ENCODE measurements at places on chromosomes 16 and 17.

GRCh38 chr17:7655541-7655840 is 4.8 kb downstream of the ATP1B2 start:
- no peak for DNase-seq

DNA sequence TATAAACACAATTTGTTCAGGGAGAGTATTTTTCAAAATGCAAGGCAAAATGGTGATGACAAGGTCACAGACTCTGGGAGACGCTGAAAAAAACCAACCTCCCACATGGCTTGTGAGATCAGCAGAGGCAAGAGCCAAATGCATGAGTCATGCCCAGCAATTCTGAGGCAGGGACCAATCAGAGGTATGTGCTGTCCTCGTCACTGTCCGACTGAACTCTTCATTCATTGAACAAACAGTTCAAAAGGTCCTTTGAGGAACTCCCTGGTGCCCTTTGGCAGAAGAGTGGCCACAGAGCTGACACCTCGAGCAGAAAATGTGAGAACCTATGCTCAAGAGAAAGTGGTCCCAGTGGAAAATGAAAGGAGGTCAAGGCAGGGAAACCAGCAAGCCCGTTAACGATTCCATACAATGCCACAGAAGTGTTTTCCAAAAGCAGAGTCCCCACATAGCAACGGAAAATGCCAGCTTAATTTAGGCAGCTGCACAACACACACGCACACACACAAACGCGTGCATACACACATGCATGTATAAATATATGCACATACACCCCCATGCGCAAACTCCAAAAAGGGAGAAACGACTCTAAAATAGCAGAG is 50.9 kb downstream of the CDH11 start:
- peak; percentile 7 for DNase-seq

DNA sequence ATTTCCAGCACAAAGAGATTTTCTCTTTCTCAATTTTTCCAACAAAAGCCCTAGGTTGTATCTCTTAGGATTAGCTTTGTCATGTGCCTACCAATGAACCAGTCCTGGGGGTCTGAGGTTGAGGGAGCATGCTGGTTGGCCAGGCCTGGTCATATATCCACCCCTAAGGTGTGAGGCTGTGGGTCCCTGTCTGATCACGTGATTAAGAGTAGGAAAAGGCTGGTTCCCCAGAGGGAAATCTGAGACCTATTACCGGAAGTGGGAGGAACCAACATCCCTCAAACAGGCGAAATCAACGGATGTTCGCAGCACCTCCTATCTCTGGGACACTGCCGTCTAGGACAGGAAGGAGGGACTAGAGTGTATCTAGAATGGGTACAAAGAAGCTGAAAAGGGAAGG is 185.7 kb upstream of the IRX5 start:
- no peak for DNase-seq

DNA sequence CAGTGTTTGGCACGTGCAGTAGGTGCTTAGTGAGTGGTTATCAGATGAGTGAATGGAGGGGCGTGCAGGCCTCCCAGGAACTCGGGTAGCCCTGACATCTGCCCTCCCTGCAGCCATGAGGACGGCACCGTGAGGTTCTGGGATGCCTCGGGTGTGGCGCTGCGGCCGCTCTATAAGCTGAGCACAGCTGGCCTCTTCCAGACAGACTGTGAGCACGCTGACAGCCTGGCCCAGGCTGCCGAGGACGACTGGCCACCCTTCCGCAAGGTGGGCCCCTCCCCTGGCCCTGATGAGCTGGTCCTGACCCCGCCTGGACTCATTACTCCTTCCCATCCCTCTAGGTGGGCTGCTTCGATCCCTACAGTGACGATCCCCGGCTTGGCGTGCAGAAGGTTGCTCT is 11.1 kb downstream of the LLGL1 start:
- no peak for DNase-seq

DNA sequence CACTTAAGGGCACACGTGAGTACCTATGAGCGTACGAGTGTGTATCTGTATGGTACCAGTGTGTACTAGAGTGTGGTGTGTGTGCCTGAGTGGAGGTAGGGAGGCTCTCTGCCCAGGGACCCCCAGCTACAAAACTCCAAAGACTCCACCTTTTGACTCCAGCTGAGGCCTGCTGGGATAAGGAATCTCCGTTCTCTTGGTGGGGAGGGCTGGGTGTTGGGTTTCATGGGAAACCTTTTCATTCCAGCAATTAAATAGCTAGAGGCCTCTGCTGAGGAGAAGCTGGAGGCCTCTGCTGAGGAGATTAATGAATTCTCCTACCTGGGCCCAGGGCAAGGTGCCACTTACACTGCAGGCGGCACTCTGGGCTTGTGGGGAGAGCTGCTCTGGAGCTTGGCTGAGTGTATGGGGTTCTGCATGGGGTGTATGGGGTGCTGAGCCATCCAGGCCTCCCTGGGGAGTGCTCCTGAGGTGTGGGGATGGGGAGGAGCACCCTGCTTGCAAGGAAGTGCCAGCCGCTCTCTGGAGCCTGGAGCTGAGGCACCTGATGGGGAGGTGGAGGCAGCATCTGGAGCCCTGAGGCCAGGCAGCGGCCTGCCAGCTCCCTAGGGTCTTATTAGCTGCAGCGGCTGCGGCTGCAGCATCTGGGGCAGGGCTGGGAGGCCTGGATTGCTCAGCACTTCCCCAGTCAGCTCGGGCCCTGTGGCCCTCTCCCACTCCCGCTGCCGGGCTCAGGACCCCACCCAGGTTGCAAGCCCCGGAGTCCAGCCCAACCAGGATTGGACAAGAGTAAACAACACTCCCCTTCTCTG is 4.6 kb downstream of the ANKRD13B start:
- no peak for DNase-seq

DNA sequence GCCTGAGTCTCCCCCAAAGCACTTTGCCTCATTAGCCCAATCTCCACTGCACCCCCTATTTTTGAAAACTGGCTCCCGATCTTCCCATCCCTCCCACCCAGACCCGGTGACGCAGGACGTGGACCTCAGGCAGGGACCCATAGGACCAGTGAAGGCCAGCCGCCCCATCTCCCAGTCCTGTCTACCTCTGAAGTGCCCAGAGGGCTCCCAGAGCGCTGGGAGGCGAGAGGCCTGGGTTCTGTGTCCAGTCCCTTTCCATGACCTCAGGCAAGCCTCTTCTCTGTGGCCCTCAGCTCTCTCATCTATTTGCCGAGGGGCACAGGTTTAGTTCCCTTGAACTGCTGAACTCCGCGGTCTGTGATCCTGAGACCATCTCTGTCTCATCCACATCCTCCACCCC is 714 bp downstream of the TNS4 start:
- no peak for DNase-seq

DNA sequence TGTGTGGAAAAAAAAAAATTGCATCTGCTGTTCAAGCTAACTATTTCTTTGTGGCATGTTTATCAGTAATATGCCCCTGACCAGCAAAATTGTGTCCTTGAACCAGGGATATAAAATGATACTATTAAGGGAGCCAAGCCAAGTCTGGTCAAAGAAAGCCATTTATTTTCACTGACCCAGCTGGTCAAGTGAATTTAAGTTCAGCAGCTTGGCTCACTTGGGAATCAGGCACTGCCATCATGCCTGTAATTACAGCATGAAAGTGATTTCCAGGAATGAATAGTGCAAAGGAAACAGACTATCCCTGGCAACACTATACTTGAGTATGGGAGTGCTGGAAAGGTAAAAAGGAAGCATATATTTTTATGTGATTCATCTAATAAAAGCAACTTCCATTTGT is 934.6 kb upstream of the CDH8 start:
- DNase-seq: no peak

DNA sequence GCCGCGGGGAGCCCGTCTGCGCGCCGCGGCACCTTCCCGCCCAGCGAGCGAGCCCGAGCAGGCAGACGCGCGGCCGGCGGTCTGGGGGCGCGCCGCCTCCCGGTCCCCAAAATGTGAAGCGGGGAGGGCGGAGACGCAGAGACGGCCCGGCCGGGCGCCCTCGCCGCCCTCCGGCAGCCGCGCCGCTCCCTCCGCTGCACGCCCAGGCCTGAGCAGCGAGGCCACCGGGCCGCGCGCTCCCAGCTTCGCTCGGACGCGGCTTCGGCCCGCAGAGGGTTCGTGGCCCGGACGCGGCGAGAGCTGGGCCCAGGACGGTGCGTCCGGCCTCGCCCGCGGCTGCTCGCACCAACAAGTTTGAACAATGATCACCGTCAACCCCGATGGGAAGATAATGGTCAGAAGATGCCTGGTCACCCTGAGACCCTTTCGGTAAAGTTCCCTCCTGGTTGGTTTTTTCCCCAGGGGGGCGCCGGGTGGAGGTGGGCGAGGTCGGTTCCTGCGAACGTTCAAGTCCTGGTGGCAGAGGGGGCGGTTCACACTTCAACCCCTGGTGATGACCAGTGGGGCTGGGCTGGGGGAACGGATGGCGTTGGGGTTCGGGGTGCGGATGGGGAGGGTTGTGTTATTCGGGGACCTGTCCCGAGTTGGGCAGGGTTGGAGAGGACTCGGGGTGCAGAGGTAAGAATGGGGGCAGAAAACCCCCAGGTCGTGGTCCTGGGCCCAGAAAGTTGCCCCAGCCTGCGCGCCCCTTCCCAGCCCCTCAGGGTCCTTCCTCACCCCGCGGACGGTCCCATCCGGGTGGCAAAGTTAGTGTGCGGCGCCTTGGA is 678 bp downstream of the MGAT5B start:
- no peak for DNase-seq

GRCh38 chr17:76166906-76167305 is 25.9 kb upstream of the FOXJ1 start:
- no peak for DNase-seq

DNA sequence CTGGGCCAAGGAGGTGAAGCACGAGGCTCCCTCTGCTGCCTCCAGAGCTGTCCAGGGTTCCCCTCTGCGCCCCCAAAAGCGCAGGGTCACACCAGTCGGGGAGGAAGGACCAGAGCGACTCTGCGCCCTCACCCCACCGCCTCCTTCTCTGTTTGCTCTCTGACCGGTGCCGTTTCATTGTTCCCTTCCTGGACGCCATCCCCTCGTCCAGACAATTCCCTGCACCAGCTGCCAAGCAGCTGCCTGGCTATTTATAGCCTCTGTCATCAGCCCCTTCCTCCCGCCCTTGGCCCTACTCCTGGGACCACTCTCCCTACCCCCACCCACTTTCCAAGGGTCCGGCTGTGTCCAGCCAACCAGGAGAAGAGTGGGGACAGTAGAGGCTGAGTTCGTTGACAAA is 68.8 kb upstream of the CREBBP start:
- DNase-seq: peak; percentile 29

DNA sequence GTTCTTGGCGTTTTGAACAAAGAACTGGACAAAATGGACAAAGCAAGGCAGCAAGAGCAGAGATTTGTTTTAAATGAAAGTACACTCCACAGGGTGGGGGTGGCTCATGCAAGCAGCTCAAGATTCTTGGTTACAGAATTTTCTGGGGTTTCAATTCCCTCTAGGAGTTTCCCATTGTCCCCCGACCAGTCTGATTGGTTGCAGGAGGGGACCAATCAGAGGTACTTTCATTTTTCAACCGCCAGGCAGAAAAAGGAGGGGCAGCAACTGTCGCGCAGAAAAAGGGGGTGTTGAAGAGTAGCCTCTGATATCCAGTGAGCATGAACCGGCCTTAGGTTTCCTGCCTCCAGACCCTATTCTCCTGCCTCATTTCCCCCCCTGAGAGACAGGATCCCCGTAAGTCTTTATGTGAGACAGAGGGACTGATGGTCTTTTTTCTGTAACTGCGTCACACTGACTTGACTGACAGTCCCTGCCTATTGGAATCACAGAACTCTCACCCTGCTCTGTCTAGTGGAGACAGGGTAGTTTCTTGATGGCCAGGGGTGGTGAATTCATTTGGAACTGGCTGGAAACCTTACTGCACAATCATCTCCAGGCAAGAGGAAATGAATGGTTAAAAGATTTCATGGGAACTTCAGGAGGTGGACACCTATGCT is 59.4 kb upstream of the ALOX12 start:
- no peak for DNase-seq

DNA sequence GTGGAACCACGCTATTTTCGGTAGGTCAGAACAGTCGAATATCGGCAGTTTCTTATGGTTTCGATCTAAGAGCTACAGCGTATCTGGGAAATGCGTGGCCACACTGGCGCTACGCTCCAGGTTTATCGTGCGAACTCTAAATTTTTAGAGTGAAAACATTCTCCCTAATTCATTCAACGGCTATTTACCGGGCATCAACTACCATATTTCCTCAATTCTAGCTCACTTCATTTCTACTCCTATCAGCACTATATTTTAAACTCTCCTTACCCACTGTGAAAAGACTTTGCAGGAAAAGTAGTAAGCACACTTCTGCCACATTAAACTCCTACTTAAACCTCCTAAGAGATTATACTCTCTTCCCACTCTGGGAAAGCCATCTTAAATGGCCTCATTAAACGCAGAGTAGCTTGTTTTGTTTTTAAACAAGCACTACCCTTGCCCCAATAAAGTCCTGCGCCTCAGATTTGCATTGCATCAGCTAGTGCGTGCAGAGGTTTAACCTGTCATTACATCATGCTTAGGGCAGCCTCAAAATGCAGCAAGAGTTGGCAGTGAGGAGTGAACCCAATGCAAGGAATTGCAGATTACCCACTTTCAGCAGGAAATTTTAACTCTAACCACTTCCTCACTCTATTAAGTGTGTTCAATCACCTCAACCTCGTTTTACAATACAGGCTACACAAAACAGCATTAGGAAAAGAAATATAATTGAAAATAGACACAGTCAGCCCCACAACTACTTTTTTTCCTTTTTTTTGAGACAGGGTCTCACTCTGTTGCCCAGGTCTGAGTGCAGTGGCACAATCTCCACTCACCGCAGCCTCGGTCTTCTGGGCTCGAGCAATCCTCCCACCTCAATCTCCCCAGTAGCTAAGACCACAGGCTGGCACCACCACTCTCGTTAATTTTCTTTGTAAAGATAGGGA is 18.8 kb downstream of the SIAH1 start:
- no peak for DNase-seq

DNA sequence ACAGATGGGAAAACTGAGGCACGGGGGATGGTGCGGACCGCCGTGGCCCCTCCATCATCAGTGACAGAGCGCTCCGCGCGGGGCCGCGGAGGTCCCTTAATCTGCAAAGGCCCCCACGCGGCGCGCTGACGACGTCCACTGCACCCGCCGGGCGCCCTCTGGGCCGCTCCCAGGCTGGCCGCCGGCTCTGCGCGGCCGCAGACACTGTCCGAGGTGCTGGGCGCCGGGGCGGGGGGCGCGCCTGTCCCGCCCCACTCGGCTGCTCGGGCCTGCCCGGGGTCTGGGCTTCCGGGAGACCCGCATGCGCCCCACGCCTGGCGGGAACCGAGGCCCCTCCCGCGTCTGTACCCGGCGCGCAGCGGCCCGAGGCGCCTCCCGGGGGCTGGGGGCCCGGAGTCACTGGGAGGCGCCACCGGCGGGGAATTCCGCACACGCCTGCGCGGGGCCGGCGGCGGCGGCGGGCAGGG is 550 bp upstream of the RNF213 start:
- no peak for DNase-seq

DNA sequence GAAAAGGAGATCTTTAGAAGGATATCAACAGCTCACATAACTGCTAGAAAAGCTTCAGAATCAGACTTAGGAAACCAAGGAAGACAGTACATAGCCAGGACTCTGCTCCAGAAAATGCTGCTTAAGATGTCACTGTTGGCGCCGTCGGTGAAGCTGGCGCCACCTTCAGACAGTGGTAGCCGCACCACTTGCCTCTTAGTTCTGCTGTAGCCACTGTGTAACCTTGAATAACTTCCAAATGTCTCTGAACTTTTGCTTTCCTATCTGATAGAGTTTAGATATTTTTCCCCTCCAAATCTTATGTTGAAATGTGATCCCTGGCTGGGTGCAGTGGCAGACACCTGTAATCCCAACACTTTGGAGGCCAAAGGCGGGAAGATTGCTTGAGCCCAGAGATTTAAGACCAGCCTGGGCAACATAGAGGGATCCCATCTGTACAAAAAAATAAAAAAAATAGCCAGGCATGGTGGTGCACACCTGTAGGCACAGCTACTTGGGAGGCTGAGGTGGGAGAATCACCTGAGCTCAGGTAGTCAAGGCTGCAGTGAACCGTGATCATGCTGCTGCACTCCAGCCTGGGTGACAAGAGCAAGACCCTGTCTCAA is 6.3 kb upstream of the USP31 start:
- no peak for DNase-seq
